ENCODE measurements at places on chromosomes 11 and 22. TPM values are rescaled to one million over a fixed set of nuclear protein-coding genes. Genes with fewer than 3 reads are reported as not detected.

Gene LRRC10B
- total RNA-seq = not detected

Gene OR56A1
- total RNA-seq = not detected

GRCh38 chr22:19994851-19995610 is 21.6 kb downstream of the ARVCF start:
- no peak for DNase-seq

DNA sequence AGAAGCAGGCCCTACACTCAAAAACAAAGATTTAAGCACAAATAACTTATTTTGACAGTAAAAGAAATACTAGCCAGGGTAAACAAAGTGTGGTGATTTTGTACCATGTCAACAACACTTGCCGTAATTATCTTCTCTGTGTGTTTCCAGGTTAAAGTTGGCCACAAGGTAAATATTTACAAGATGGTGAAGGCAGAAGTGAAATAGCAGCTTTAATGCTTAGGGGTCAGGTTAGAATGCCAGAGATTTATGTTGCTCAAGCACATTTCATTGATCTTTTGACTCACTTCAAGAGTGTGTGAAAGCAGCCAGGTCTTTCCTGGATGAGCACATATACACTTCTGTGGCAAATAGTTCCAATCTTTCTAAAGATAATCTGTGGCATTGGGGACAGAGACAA is 270.2 kb upstream of the LUZP2 start:
- DNase-seq = no peak

Gene GNAZ
- 9.2 TPM for total RNA-seq

Gene GAL3ST1
- 4.0 TPM for total RNA-seq

DNA sequence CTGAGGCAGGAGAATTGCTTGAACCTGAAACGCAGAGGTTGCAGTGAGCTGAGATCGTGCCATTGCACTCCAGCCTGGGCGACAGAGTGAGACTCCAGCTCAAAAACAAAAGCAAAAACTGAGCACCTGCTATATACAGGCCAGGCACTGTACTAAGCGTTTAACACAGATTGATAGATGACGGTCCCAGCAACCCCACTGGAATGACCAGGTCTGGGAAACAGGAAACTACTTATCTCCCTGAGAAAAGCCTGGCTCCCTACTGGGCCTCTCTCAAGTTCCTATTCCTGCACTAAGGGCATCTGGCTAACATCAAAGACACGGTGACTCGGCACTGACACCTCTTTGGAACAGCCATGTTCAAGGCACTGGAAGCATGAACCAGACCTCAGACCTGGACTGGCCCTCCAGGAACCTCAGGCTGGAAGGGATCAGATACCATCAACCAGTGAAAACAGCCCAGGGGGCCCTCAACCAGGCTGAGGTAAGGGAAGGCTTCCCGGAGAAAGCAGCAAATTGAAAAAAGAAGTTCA is 16.6 kb downstream of the ARAP1 start:
- DNase-seq = no peak

GRCh38 chr11:2891326-2892214 is 6.0 kb upstream of the CDKN1C start:
- DNase-seq = no peak

GRCh38 chr22:30420347-30421125 is 5.0 kb upstream of the MTFP1 start:
- peak; percentile 55 for DNase-seq

- DNase-seq = no peak
Measured at GRCh38 chr11:36452236-36452940, 57.7 kb downstream of the TRAF6 start.

Gene EIF4G2
- 813 TPM for total RNA-seq

DNA sequence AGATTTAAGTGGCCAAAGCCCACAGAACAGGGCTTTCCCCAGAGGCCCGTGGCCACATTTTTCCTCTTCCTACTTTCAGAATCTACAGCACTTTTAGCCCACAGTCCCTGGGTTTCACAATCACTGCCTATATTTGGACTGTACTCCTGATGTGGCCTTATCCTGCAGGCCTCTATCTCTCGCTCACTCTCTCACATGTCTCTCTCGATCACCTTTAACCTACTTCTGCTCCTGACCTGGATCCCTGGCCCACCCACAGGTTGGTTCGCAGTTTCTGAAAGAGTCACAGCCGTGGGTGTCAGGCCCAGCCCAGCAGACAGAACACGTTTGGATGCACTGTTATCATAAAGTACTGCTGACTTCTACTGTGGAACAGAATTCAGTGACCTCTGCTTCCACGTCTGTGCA is 55.5 kb downstream of the LARGE1 start:
- no peak for DNase-seq

DNA sequence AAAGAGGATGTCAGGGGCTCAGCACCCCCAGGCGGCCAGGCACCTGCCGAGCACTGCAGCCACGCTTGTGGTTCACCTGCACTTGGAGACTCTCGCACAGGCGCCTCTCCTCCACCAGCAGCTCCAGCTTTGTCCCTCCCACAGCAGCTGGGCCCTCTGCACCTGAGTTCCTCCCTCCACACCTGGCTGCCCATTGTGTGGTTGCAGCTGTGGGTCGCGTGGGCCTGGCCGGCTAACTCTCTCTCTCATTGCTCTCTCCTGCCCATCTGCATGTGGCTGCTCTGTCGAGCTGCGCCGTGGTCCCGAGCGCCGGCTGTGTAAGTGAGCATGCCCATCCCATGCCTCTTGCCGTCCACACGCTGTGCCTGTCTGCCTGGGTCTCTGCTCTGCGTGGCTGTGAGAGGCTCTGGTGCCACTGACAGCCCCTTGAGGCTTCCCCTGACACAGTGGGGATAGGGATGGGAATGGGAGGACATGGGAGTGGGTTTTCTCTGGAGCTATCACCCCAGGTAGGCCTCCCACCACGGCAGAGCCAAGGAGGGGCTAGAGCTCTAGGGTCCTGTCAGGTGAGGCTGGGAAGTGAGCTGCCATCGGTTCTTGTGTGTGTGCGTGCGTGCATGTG is 8.5 kb upstream of the ACR start:
- DNase-seq = no peak

- DNase-seq = no peak
Measured at GRCh38 chr11:17686231-17686980, 33.0 kb upstream of the MYOD1 start.

DNA sequence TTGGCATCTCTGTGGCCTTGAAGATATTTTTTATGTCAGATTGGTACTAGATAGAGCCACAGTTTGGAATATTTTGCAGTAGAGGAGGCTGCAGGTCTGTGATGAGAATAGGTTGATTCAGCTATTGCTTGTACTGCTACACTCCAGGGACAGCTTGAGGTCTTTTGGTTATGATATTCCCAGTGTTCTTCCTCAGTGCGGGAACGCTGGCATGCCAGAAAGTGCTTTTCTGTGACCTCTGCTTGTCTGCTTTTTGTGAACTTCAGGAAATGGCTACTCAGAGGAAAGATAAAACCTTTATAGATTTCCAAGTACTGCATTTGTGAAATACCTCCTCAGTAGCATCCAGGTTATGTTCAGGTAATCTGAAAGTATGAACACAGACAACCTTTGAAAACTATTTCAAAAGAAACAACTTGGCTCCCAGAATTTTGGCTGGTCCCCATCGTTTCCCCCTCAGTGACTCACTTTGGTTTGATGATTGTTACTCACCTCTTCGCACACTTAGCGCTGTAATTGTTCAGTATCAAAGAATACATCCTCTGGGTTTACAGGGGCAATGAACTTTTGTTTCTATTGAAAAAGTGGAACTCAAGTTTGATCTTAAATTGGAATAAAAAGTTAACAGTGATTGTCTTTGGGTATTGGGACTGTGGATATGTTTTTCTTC is 191.4 kb downstream of the HIPK3 start:
- no peak for DNase-seq

Gene HPS4
- total RNA-seq = 46.4 TPM

- DNase-seq = no peak
Measured at GRCh38 chr11:129242855-129243254, 50.7 kb upstream of the ARHGAP32 start.

GRCh38 chr11:6099577-6099976 is 7.9 kb upstream of the OR56B4 start:
- no peak for DNase-seq

Gene FADS3
- total RNA-seq = 152 TPM

Gene SPCS2
- total RNA-seq = 38.1 TPM

DNA sequence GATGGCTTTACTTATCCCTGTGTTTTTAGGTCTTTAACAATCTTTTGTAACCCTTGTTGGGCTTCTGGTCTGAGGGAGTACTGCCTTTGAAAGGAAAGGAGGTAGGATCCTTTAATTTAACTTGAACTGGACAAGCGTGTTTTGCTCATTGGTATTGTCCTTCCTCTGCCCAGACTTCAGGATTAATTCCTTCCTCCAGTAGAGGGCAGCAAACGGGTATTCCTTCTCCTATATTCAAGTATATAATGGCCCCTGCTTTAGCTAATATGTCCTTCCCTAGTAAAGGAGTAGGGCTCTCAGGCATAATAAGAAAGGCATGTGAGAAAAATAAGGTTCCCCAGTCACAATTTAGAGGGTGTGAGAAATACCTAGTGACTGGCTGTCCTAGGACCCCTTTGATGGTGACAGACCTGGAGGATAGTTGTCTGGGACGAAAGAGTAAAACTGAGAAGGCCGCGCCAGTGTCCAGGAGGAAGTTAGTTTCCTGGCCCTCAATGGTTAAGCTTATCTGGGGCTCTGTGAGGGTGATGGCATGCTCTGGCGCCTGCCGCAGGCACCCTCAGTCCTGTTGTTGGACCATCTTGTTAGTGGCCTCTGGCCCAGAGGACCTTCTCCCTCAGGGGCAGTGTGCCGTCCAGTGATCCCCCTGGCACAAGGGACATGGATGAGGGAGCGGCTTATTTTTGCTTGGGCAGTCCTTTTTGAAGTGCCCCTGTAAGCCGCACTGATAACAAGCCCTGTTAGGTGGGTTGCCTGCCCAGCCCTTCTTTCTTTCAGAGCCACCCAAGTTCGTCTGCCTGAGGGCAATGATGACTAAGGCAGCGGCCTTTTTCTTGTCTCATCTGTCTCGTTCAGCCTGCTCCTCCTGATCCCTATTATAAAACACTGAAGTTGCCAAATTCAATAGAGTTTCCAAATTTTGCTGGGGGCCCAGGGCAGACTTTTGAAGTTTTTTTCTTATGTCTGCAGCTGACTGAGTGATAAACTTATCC is 51.8 kb downstream of the C11orf71 start:
- DNase-seq = peak; percentile 28

Gene DLG2
- total RNA-seq = 1.8 TPM

DNA sequence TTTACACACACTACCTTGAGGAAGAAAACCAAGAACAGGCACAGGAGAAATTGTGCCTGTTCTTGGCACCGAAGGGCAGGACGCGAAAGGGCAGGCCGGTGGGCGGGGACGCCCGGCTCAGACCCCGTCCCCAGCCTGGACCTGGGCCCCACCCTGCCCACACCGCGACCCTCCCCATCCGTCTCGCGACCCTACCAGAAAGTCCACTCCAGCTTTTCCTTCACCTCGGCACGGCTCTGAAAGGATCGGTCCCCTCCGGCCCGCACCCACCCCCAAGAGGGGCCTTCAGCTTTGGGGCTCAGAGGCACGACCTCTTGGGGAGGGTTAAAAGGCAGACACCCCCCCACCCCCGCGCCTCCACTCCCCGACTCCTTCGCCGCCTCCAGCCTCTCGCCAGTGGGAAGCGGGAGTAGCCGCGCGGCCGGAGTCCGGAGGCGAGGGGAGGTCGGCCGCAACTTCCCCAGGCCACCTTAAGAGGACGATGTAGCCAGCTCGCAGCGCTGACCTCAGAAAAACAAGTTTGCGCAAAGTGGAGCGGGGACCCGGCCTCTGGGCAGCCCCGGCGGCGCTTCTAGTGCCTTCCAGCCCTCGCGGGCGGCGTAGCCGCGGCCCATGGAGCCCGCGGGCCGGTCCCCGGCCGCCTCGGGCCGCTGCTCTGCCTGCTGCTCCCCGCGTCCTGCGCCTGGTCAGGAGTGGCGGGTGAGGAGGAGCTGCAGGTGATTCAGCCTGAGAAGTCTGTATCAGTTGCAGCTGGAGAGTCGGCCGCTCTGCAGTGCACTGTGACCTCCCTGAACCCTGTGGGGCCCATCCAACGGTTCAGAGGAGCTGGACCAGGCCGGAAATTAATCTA is 4.4 kb downstream of the SEC14L6 start:
- no peak for DNase-seq

Gene TEAD1
- 88.1 TPM for total RNA-seq

GRCh38 chr11:70098936-70099335 is 20.8 kb downstream of the ANO1 start:
- no peak for DNase-seq

- no peak for DNase-seq
Measured at GRCh38 chr11:130439160-130439519, 9.3 kb upstream of the ADAMTS15 start.

DNA sequence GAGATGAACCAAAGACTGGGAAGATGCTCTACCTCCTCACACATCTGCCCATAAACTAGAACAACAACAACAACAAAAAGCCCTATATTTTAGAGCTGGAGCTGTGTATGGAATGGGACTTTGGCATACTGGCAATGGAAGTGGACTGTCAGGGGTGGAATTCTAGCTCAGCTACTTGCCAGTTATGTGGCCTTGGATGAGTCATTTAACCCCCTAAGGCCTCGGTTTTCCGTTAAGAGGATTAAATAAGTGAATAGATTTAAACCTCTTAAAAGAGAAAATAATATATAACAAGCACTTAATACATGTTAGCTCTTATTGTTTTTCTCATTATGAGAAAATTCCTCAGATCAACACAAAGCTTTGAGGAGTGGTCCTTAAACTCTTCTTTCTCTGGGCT is 195.0 kb downstream of the KIF18A start:
- DNase-seq = no peak

Data from kidney epithelial cell (primary cell).